ENCODE measurements at places on chromosomes 11 and 22.

- DNase-seq: no peak
Measured at GRCh38 chr11:119416606-119417580, 6.1 kb downstream of the THY1 start.

GRCh38 chr22:22138915-22139314, 105.7 kb upstream of the VPREB1 start:
- DNase-seq: no peak

- DNase-seq: no peak
Measured at GRCh38 chr22:33919391-33920196, 682 bp downstream of the LARGE1 start.

DNA sequence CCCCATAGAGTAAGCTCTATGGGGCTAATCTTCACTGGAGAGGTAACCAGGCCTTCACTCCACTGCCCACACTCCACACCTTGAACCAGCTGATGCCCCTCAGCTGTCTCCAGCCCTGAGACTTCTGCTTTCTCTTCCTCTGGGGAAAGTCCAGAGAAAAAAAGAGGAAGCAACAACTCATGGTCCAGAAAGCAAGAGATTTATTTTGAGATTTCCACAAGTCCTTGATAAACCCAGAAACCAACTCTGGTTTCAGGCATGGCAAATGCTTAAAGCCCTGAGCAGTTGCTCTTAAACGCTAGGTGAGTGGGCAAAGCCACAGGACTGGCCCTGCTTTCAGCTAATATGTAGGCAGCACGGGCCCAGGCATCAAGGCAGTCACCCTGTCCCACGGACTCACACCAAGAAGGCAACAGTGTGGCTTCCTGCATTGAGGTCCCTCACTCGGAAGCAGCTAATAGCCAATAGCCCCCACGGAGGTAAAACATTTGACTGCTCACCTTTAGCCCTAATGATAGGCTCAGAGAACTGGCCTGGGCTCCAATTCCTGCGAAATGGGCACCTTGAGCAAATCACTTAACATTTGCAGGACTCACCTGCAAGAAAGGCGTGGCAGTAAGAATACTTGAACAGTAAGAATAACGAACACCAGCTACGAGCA, 4.3 kb downstream of the CYB561A3 start:
- no peak for DNase-seq

DNA sequence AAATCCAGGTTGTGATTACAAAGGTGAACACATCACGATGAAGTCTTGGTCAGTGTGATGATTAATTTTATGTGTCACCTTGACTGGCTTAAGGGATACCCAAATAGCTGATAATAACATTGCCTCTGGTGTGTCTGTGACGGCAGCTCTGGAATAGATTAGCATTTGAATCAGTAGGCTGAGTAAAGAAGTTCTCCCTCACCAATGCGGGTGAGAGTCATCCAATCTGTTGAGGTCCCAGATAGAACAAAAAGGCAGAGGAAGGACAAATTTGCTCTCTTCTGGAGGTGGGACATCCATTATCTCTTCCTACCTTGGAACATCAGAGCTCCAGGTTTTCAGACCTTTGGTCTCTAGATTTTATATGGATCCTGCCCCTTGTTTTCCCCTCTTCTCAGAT, 856.2 kb upstream of the CCDC90B start:
- DNase-seq: no peak

DNA sequence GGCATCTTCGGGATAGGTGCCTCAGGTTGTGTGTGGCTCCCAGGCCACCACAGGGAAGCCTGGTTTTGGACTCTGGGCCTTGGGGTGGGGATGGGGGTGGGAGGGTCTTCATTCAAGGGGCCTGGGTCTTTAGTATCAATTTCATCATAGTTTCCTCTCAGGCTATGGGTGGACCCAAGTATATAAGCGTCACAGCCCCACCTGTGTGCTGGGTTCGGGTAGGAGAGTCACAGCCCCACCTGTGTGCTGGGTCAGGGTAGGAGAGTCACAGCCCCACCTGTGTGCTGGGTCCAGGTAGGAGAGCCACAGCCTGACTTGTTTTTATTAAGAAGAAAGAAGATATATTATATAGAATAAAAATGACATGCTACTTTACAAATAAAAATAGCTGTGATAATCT, 422.1 kb downstream of the BRD1 start:
- DNase-seq: no peak

GRCh38 chr11:35579557-35580396, 38.5 kb upstream of the FJX1 start:
- no peak for DNase-seq

DNA sequence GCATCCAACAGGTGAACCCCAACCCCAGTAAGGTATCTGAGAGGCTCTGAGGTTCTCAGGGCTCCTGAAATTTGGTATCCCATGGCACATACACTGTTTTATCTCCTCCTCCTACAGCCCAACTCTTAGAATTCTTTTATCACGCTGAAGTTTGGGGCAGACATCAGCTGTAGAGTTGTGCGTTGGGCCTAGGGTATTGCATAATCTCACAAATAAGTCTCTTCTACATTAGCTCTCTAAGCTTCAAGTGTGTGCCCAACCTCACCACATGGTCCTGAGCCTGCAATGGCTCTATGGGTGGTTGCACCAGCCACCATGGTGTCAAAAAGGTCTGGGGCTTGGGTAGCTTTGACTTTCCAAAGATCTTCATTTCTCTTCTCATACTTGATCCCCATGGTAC, 603.0 kb downstream of the BUD13 start:
- DNase-seq: no peak

DNA sequence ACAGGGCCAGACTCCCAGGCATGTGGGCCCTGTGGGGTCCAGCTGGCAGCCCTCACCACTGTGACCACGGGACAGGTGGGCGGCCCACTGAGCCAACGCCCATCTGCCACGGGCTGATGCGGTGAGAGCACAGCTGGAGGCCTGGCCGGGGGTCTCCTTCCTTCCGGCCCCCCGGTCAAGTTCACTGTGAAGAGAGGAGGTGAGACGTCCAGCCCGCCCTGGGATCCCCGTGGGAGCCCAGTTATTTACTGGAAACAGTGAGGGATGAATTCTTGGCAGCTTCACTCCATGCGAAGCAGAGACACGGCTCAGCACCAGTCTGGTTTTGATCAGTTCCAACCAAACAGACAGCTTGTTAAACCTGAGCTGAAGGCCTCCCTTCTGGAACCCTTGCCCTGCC, 38.7 kb downstream of the WNT11 start:
- DNase-seq: no peak

- no peak for DNase-seq
Measured at GRCh38 chr11:122398167-122398566, 257.4 kb upstream of the UBASH3B start.

GRCh38 chr22:17369439-17370025, at the start of gene CECR2:
Gene CECR2, plus strand, starts transcription at chr22:17369460. Its CDS starts 324 bp downstream, at chr22:17369784.
- DNase-seq: no peak

DNA sequence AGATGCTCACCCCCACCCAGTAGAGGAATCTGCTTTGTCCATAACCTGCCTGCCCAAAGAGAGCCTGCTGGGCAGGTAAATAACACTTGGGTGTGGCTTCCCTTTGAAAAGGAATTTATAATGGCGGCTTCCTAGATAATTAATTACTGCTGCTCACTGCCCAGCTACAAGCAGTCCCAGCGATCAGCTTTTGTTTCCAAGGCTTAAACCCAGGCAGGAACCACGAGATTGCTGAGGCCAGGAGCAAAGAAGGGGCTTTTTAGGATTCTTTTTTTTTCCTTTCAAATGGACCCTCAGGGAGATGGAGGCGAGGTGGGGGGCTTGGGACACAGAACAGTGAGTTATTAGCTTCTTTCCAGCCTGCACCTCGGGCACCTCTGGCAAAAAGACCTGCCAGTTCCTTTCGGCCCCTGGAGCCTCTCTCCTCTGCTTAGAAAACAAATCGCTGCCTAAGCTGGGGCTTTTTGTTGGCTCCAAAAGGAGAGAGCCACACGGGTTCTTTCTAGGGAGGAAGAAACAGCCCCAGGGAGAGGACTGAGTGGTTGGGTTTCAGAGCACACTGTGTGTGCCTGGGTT, 107.2 kb downstream of the TSPAN18 start:
- DNase-seq: no peak

GRCh38 chr11:62560566-62561103, 13.1 kb downstream of the EEF1G start:
- DNase-seq: no peak

DNA sequence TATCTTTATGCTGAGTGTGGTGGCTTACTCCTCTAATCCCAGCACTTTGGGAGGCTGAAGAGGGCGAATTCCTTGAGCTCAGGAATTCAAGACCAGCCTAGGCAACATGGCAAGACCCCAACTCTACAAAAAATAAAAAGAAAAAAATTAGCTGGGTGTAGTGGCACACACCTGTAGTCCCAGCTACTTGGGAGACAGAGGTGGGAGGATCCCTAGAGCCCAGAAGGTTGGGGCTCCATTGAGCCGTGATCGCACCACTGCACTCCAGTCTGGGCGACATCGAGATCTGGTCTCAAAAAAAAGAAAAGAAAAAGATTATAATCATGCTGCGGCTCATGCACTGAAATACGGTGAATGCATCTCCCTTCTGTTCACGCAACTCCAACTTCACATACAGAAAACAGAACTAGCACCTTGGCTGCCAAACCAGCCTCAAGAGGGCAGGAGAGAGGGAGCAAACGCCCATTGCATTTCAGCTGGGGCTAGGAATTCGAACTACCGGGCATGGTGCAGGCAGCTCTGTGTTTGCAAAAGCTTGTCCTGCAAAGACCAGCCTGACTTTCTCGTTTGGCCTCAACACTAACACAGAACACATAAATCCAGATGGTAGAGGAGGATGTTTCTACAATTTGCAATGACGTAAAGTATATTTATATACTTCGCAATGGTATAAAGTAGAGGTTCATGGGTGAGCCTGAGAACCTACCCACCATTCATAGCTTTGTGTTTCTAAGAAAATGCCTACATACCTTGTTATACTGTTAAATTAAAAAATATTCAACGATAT, 6.3 kb upstream of the SYNGR1 start:
- DNase-seq: no peak

DNA sequence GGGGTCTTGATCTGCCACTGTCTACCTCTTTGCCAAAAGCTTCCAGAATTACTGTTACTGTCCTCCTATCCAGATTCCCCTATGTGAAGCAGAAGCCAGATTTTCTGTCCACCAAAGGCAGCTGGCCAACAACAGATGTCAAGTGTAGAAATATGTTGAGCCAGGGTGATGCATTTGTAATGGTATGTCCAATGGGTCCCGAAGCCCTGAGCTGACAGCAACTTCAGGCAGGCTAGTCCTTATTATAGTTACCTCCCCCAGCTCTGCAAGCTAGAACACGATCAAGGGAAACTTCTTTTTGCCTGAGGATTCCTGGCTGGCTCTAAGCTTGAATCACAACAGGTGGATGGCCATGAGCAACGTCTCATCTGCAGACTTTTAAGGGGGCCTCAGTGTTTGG, 10.2 kb downstream of the PAMR1 start:
- DNase-seq: no peak

- no peak for DNase-seq
Measured at GRCh38 chr11:698493-699115, 3.0 kb downstream of the TMEM80 start.

DNA sequence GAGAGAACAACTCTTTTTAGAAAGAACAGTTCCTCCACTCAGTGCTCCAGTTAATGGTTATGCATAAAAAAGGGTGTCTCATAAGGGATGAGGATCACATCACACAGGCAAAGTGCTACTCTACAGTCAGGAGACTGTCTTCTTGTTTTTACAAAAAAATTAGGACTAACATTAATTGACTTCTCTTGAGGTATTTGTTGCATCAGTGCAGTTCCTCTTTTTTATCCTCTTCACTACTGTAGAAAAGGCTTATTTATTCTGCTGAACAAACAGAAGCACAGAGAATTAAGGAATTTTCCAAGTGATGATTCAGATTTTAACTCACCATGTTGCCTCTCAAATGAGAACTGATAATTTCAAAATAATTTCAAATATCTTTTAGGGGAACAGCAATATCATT, 1.9 kb downstream of the MMP8 start:
- DNase-seq: no peak

- DNase-seq: no peak
Measured at GRCh38 chr11:55942785-55943392, 6.7 kb upstream of the OR5I1 start.

DNA sequence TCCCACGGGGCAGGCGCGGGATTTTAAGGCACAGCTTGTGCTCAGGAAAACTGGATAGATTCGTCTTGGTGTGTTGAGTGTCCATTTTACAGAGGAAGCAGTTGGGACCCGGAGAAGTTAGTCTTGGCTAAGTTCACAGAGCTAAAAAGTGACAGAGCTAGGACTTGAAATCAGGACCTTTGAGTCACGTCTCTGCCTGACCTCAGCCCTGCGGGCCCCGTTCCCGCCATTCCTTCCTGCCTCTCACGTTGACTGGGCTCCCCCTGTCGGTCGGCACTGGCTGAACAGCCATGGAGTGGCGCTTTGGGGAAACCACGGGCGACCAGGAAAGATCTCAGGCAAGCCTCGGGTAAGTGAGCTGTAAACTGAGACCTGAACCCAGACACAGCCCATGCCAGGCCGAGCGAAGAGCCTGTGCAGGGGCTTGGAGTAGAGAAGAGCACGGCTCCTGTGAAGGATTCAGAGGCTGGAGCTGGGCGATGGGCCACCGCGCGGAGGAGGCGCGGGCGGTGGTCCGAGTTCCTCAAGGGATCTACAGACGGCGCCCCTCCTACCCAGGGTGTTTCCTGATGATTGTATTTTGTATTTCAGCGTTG, 54.1 kb downstream of the WNT11 start:
- peak; percentile 75 for DNase-seq

GRCh38 chr22:31583861-31584485, 78.0 kb downstream of the PISD start:
- DNase-seq: no peak

DNA sequence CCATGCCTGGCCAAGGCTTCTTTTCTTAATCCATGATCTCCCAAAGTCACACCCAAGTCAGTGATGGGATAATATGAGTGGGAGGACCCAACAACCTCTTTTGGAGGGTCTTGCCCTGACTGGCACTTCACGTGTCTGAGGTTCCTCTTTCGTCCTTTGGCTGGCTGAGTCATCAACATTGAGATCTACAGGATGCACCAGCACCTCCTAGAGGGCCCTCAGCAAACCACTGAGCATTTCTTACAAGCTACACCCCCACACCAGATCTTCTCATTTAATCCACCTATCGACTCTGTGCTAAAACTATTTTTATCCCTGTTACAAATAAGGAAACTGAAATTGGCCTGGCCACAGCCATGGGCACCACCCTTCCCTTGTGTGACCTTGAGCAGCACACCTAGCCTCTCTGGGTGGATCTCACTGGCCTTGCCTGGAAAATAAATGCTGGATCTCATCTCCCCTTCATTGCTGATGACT, 63.4 kb downstream of the FLI1 start:
- DNase-seq: peak; percentile 27

GRCh38 chr11:91394073-91394726, 830.4 kb upstream of the FAT3 start:
- no peak for DNase-seq

DNA sequence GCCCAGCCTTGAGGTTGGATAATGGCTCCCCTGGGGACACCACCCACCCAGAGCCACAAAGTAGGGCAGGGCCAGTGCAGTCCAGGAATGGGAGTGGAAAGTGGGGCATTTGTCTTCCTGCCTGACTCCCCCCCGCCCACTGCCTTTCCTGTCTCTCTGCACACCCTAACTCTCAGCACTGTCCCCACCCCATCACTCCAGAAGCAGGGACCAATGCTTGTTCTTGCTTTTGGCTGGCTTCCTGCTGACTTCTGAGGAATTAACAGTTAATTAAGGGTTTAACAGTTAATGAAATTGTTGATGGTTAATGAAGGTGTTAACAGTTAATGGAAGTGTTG, 4.7 kb downstream of the PITPNM1 start:
- DNase-seq: no peak

Data from stimulated activated CD4-positive, alpha-beta T cell treated with anti-CD3 and anti-CD28 coated beads, Interleukin-1b, Interleukin-23, amount 100 ng/mL, for 1 hour (primary cell).